ENCODE measurements at places on chromosomes 11 and 22.

GRCh38 chr11:69894181-69894611, 75.0 kb upstream of the FGF3 start:
- no peak for DNase-seq

GRCh38 chr11:55106391-55106790, 155.6 kb upstream of the TRIM48 start:
- DNase-seq = no peak

DNA sequence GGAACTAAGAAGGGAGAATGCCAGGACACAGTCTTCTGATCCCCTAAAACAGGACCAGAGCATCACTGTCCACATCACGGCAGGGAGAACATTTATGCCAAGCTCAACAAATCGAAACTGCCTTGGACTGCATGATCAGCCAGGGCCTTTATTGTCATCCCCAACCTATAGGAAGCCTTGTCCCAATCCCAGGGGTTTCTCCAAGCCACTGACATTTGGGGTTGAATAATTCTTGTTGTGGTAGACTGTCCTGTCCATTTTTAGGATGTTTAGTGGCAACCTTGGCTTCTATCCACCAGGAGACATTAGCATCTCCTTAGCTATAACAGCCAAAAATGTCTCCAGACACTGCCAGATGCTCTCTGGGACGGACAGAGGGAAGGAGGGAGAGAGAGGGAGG, 37.1 kb downstream of the RPL27A start:
- no peak for DNase-seq

DNA sequence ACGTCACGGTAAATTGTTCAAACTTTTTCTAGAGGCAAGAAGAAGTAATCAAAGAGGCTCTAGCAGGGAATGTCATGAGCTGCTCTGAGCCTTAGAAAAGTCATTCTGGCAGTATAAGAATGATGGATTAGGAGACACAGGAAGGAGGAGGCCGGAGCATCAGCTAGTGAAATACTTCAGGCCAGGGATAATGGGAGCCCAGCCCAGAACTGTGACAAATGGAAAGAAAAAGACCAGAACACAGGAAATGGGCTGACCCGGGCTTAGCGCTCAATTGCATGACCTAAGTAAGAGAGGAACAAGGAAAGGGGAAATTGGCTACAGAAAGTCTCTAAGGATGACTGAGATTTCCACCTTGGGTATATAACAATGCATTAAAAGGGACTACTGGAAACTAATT, 108.6 kb downstream of the LARGE1 start:
- no peak for DNase-seq

DNA sequence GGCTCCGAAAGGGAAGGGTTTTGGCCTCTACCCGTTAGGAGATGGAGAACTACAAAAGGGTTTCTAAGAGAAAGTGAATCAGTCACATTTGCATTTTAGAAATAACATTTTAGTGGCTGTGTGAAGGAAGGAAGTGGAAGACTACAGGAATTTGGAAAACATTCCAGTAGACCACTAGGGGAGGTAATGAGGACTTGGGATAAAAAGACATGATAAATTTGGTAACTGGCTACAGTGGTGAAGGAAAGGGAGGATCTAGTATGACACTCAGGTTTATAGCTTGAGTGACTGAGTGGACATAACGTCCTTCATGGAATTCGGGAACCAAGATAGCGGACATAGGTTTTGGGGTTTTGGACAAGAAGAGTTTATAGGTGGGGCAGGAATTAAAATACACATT, 7.0 kb upstream of the RRM1 start:
- DNase-seq = no peak

GRCh38 chr11:116309446-116309845, 463.3 kb downstream of the BUD13 start:
- DNase-seq = no peak

DNA sequence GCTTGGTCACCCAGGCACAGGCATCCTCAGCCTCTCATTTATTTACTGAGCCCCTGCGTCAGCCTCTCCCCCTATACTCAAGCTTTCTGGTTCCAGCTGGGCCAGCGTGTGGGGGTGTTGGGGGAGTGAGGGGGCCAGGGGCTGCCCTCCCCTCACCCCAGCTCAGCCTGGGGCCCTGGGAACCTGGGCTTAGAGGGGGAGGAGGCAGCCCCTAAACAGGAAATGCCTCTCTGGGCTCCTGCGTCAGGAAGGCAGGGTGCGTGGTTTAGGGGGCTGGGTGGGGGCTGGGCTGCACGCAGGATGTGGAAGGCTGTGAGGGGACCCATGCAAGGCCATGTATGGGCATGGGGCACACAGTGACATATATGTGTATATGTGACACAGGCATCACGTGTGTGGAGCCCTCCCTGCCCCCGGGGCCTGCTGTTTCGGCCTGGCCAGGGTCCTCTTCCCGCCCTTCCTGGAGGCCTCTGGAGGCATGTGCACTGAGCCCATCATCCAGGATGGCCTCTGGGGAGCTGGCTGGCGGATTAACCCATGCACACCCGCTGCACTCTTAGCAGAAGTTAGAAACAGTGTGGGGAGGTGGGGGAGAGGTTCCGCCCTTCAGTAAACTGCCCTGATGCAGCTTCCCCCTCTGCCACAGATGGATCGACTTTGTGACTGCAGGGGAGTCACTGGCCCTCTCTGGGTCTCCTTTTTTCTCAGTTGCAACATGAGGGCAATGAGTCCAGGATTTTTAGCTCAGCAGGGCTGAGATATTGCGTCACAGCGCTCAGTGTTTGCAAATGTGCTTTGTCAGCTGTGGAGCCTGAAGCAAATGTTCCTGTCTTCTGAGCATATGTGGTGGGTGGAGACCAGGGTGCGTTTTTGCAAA, 1.1 kb upstream of the CD248 start:
- DNase-seq = no peak

- DNase-seq = no peak
Observed at GRCh38 chr11:110287537-110287936, 8.9 kb downstream of the RDX start.

DNA sequence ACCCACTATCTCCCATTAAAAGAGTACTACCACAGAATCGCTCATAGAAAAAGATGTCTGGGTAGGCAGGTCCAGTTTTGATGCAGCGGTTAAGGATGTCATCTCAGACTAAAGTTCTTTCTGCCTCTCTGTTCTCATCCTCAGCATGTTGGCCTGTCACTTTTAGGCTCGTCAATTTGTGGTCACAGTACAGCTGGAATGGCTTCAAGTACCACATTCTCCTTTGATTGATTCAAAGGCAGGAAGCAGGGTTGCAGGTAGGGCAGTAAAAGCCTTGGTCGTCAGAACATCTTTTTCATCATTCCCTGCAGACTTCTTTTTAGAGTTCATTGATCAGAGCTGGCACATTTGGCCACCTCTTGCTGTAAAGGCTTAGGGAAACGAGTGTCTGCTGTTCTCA, 28.7 kb downstream of the SDHD start:
- DNase-seq = no peak

DNA sequence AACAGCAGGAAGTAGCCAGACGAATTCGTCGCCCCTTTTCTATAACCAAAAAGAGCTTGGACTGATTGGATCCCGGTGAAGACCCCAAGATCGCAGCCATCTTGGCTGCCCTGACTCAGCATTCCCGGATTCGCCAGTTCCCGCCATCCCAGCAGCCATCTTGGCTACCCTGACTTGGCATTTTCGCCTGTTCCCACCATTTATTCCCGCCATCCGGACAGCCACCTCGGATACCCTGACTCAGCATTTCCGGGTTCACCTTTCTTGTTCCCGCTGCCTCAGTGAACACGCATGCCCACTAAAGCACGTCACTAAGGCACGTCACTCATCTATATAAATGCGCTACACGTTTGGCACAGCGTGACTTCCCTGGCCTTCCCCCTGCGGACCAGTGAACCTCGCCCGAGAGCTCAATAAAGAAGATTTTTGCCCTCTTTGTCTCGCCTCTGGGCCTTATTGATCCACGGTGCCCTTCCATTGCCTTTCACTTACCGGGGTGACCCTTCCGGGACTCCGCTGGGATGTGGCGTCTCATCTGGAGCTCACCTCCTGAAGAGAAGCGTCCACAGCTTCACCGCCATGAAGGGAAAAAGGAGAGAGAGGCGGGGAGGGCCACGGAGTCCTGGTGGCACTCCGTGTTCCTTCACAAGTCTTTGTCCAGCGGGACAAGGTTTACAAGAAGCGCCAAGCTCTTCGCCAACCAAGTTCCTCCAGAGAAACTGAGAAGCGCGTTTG, 4.0 kb upstream of the OR56A3 start:
- no peak for DNase-seq
